ENCODE measurements at places on chromosomes 12 and 14.
A peak's percentile ranks its signal among the peaks of the same experiment; 100 is the strongest.

- no peak for DNase-seq
Measured at GRCh38 chr12:43914923-43915468, 79.1 kb downstream of the TMEM117 start.

DNA sequence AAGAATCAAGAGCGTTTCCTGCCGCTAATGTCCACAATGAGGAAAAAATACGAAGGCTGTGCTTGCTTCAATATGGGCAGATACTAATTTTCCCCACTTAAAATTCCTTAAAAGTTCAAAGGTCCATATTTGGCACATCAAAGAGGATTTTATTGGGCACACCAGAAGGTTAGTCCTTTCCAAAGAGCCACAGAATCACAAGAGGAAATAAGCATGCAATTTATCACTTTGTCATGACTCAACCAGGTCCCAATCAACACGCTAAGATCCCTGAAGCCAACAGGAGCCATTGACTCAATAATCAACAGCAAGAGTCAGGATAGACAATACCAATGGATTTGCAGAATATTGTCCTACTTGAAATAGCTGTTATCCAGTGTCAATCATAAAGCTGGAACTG is 80.6 kb downstream of the MAP1LC3B2 start:
- no peak for DNase-seq

GRCh38 chr12:50326590-50327284 is 43.4 kb upstream of the LIMA1 start:
- no peak for DNase-seq

GRCh38 chr12:111454716-111455447 is 49.2 kb downstream of the SH2B3 start:
- DNase-seq, result no peak

DNA sequence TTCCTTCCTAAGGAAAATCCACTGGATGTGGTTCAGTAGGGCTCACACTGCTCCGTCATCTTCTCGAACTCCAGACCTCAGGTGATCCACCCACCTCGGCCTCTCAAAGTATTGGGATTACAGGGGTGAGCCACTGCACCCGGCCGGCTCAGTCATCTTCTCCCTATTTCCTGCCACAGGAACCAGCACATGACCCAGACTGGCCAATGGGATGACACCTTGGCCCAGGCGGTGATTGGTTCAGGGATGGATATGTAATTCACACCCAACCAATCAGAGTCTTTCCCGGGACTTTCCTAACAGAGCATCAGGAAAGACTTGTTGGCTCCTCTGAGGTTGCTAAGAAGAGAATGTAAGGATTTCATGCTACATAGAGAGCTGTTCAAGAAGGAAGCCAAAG is 19.2 kb upstream of the C12orf76 start:
- no peak for DNase-seq

GRCh38 chr14:94548999-94549985 is 11.9 kb upstream of the SERPINA4 start:
- no peak for DNase-seq

- DNase-seq, result no peak
Measured at GRCh38 chr12:16019136-16019535, 108.0 kb downstream of the DERA start.

- no peak for DNase-seq
Measured at GRCh38 chr12:3225796-3226180, 148.6 kb downstream of the TSPAN9 start.

- no peak for DNase-seq
Measured at GRCh38 chr12:63958876-63959580, 114.5 kb downstream of the SRGAP1 start.

- no peak for DNase-seq
Measured at GRCh38 chr14:99841436-99842071, 48.3 kb downstream of the EML1 start.

DNA sequence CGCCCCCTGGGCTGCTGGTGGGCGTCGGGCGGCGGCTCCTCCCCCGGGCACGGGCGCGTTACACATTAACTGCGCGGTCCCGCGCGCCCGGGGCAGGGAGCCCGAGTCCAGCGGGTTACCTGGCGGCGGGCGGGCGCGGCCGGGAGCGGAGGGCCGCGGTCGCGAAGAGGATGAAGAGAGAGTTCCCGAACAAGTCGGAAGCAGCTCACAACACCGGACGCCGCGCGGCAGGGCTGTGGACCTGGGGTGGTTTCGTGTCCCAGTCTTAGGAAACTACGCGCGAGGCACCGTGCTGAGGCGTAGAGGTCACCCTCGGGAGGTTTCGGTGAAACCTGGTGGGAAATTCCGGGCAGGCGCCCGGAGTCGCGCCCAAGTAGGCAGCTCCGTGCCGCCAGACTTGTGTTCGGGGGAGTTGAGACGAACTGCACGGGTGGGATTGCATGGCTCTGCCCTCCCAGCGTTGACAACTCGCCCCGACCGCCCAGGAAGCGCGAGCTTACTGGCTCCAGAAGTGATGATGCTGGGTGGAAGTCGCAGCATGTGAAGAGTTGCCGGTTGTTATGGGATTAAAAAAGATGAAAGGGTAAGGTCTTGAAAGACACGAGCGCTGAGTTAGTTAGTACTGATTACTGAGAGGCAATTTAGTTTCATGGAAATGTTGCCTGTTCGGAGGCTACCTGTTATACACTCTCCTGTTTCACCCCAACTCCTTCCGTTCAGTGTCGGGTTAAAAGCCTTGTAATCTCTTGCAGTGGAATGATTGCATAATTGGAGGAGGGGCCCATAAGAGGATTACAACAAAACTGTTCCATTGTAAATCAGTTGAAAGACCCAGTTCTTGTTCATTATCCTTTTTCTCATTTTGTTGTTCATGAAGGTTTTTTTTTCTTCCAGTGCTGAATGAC is 879 bp downstream of the RAB3IP start:
- peak; percentile 35 for DNase-seq

DNA sequence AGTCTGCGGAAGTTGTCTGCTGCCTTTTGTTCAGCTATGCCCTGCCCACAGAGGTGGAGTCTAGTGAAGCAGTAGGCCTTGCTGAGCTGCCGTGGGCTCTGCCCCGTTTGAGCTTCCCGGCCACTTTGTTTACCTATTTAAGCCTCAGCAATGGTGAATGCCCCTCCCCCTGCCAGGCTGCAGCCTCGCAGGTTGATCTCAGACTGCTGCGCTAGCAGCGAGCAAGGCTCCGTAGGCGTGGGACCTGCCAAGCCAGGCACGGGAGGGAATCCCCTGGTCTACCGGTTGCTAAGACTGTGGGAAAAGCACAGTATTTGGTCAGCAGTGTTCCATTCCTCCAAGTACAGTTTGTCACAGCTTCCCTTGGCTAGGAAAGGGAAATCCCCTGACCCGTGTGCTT is 143.6 kb downstream of the DYRK2 start:
- no peak for DNase-seq

- no peak for DNase-seq
Measured at GRCh38 chr12:72502546-72502945, 230.4 kb downstream of the TRHDE start.

DNA sequence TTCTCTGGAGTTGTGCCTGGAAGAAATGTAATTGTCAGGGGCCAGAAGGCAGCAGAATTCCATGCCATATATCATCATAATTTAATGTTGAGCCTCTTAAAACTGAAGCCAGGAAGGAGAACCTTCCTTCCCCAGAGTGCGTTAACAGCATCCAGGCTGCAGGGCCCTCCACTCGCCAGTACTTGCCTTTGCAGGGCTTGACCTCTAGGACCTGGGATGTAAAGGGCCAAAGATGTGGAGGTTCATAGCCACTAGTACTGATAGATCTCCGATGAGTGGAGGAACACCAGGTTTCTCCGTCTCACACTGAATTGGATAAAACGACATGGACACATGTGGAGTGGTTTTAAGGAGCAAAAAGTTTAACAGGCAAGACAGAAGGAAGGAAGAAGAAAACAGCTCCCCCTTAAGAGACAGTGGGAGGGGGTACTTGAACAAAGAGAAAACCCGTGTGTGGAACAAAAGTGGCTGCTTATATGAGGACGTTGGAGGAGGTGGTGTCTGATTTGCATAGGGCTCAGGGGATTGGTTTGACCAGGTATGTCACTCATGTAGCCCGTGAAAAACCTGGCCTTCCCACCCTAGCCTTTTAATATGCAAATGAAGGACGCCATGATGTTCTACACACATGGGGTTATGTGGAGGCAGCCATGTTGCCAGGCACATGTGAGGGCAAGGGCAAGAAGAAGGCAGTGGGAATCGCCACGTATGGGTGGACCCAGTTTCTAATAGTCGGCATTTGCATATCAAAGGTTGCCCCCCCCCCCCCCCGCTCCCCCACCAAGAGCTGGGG is 38.8 kb upstream of the WSCD2 start:
- DNase-seq, result no peak

DNA sequence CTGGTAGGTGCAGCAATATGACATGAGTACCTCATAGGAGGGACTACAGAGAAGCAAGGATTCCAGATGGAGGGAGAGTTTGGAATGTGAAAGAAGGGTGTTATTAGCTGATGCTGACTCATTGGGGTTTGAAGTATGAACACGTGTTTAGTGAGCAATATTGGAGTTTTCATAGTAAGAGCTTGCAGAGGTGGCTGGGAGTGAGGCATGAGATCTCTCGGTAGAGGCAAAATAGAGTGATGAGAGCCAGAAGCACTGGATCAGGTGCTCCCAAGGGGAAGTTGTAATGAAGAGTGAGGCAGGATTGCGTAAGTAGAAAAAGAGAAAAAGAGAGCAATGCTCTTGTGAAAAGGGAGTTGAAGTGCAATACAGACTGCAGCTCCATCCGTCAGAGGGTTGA is 42.1 kb downstream of the MGST1 start:
- no peak for DNase-seq

DNA sequence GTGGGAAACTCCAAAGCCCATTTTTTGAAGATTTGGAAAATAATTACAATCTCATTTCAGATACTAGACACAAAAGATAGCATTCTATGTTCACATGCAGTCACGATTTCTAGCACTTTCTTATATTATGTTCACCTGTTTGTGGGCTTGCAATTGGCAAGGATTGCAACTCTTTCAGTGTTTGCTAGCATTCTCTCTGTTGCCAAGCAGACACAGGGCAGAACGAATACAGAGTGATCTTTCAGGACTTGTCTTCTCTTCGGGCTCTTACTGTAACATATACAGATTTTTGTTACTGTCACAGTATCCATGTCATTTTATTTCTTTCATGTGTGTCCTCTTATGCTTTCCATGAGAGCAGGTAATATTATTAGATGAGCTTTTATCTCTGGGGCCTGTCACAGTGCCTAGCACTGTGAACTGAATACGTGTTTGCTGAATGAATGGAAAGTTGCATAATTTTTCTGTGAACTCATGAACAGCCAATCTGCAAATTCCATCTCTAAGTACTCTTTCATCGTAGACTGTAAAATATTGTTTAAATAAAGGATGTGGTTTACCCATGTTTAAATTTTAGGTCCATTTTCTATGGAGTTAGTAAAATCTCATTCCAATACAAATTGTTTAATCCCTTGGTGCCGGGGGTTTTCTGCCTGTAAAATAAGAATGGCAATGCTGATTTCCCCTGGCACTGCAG is 105.1 kb downstream of the BMP4 start:
- DNase-seq, result no peak

- DNase-seq, result no peak
Measured at GRCh38 chr14:101359221-101360053, 201.9 kb upstream of the DIO3 start.

- DNase-seq, result peak; percentile 24
Measured at GRCh38 chr14:63727231-63727735, 582 bp downstream of the SGPP1 start.

GRCh38 chr14:23562822-23563472 is 4.6 kb downstream of the AP1G2 start:
- no peak for DNase-seq

DNA sequence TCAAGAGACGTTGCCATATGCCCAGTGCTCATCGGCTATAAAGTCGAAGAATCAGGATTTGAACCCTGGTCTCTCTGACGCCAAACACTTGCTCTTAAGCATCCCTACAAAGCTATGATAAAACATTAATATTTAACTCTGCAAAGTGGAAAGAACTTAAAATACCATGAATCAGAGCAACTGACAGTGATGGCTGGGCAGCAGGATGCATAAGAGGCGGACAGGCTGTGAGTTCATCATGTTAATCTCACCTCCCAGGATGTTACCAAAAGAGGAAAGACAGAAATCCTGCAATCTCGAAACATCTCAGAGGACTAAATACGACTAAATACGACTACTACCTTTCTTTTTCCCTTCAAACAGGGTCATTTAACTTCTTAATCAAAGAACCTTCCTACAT is 5.8 kb downstream of the DICER1 start:
- no peak for DNase-seq

GRCh38 chr14:93906341-93907329 is 20.5 kb upstream of the FAM181A start:
- peak; percentile 29 for DNase-seq

GRCh38 chr14:62138593-62138992 is 376.4 kb downstream of the SNAPC1 start:
- no peak for DNase-seq

- no peak for DNase-seq
Measured at GRCh38 chr12:132197581-132198354, 53.5 kb downstream of the NOC4L start.

- no peak for DNase-seq
Measured at GRCh38 chr14:92223025-92223424, 99.9 kb upstream of the SLC24A4 start.

- peak; percentile 46 for DNase-seq
Measured at GRCh38 chr14:89702073-89702875, 252.3 kb downstream of the EFCAB11 start.

Data from right renal pelvis (tissue), 4 donors.